Stimulated activated CD8-positive, alpha-beta memory T cell treated with anti-CD3 and anti-CD28 coated beads, Interleukin-7, amount 100 ng/mL, for 4 hours (primary cell): ENCODE measurements at places on chromosomes 3 and 15.

GRCh38 chr3:7190095-7190494, 329.2 kb downstream of the GRM7 start:
- DNase-seq = no peak

GRCh38 chr3:16060358-16060852, 114.1 kb upstream of the GALNT15 start:
- no peak for DNase-seq

GRCh38 chr3:141812084-141812483, 48.9 kb downstream of the GRK7 start:
- DNase-seq = no peak

GRCh38 chr15:71643918-71644317, 166.4 kb upstream of the NR2E3 start:
- no peak for DNase-seq

DNA sequence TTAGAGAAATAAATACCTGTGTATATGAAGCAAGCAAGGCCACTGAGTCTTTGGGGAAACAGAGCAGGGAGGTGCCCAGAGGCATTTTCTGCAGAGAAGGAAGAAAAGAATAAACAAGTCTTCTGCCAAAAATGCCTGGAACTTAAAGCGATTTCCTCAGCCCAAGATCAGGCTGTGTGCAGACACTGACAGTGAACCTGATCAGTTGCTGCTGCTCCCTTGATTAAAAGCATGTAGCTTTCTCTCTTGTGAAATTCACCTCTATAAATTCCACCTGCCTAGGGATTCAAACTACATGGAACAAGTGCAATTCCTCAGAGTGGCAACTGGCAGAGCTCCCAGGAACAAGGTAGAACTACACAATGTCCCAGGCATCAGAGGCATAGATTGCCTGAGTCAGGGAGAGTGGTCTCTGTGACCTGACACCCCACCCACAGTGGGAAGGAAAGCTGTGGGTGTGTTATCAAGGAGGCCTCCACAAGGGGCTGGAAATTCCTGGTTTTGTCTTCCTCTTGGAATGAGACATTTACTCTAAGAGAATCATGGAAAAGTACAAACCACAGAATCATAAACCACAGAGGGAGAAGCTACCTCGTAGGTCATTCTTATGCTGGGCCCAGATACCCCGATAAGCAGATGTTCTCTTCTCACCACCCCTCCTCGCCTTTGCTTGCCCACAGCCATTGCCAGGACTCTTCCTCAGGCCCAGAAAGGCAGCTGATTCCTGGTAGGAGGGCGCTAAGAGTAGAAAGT, 1.8 kb upstream of the ZBTB38 start:
- no peak for DNase-seq

- DNase-seq = no peak
These were observed 26.9 kb upstream of the LCTL start for GRCh38 chr15:66592505-66593218.

DNA sequence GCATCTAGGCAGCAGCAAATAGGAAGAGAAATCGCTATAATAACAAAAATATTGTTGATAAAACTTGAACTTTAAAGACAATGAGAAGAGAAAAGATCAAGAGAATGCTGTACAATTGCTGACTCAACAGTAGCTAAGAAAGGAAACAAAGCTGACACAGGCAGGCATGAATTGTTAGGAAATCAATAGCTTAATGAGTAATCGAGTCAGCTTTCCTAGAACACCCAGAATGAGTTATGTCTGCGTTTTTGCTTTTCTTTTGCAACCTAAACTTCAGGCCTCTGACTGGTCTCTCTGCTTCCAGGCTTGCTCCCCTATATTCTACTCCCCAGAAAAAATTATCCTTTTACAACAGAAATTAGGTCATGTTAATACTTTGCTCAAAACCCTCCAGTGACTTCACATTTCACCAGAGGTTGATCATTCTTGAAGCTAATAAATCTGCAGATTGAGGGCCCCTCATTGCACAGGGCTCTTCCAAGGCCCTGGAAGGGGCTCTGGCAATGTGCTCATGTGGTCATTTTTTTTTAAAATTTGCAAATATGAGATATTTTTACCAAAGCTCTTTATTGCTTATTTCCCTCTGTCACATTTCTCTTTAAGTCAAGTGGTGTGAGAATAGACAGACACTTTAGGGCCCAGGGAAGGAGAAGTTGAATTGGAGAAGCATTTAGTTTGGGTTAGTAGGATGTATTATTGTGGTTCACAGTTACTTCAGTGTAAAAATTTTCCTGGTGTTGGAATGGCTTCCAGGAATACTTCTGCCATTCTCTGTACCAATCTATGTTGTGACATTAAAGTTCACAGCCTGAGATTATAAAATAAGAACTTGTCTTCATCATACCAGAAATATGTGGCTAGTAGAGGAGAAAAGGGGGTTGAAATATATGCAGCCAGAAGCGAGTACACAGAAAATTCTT, 116.3 kb downstream of the TMCO5A start:
- DNase-seq = no peak

GRCh38 chr3:86257955-86258641, 732.9 kb downstream of the VGLL3 start:
- DNase-seq = no peak

GRCh38 chr15:52445553-52445952, 83.1 kb downstream of the MYO5A start:
- DNase-seq = no peak

DNA sequence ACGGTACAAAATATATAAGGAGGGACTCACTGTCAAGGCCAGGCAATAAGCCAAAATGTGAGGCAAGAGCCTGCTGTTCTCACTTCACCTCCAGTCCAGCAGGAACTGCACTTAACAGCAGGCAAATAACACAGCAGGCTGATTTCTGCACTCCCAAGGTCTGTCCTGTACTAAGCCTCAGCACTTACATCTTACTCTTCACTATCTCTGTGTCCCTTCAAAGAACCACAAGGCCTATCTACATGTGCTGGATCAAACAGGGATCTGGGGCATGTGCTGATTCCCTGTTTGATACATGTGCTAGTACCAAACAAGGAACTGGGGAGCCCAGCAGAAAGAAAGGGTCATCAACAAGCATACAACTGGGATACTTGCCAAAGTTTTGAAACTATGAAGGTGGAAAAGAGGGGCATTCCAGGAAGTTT, 22.2 kb downstream of the UACA start:
- DNase-seq = no peak

DNA sequence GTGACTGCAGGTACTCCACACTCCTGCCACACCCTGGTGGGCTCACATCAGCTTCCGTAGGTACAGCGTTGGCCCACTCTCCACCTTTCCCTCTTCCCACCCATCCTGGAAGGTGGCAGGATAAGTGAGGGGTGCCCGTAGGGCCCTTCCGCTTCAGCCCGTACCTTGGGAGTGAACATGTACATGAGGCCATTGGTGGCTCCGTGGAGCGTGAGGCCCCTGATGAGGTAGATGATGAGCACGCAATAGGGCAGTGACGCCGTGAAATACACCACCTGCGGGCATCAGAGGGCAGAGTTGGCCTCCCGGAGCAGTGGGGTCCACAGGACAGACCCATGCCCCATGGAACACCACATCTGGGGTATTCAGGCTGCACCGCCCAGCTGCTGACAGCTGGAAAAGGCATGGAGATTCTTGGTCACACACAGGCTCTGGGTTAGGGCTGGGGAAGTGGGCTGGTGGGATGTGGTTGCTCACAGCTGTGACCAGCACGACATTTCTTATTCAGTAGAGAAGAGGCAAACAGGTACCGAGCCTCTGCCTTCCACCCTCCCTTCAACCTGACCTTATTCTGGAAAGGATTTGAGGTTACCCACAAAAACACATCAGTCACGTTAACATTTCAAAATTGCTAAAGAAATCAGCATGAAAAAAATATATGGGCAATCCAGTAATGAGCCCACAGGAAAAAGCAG, 23.8 kb downstream of the SLC6A20 start:
- DNase-seq = no peak

- no peak for DNase-seq
These were observed 301.3 kb upstream of the NR2F2 start for GRCh38 chr15:96029172-96029571.

DNA sequence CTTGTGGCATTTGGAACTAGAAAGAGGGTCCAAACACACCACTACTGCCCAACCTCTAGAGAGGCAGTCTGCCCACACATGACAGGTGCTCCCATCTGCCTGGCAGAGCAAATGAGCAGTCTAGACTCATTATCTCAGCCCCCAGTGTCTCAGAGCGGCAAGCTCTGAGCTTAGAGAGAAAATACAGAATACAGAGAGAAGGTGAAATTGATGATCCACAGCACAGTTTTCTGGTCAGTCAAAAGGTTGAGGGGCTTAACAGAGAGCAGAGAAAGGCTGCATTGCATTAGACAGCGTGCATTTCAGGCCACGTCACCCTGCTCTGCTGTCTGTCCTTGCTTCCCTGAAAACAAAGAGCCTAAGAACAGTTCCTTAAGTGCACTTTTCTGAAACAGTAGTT, 135.1 kb downstream of the KCNMB2 start:
- DNase-seq = no peak

DNA sequence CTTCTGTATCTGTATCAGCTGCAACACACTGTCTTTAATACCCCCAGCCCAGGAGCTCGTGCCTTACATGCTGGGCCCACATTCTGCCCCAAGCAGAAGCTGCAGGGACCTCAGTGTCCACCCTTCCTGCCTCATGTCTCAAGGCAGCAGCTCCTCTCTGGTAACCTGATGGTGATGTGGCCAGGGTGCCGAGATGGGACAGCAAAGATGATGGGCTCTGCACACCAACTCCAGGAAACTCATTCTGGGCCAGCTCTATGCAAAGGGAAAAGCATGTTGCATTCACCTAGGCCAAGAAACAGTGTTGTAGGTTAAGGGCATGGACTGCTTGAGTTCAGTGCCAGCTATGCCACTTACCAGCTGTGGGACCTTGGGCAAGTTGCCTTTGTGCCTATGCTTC, 79.5 kb upstream of the PRR23C start:
- DNase-seq = no peak

DNA sequence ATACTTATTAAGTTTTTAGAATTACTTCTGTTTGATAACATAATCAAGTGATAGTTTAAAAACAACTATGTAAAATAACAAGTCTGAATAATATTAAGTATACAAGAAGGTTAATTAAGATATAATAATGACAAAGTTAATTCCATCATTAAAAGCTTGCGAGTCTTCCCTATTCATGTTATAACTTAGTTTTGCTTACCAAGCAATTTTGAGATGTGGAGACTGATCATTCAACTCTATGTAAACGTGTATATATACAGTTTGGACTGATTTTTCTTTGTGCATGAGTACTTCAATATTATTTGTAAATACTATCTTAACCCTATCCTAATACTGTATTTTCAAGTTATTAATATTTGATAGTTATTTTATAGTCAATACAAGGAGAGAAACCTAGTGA, 870.9 kb downstream of the GBE1 start:
- no peak for DNase-seq

DNA sequence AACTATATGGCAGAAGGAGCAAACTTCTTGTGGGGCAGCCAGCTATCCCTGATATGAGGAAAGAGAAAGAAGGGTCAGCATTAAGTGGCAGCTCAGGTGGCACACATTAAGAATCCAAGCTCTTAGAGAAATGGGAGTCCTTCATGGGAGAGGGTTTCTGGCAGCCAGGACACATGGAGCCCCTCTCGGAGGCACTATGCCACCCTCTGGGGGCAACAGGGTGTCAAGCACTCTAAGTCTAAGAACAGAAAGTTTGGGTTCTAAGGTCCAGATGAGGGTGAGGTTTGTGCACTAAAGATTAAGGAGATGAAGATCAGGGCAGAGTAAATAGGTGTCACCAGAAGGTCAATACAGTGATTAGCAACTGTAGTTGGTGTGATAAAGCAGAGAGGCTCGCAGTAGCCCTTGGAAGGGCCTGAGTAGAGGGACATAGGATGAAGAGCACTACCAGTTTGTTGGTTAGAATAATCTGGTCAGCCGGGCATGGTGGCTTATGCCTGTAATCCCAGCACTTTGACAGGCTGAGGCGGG, 89.3 kb downstream of the ST6GAL1 start:
- no peak for DNase-seq

- no peak for DNase-seq
These were observed 6.3 kb downstream of the PXYLP1 start for GRCh38 chr3:141237701-141238521.

GRCh38 chr15:31304751-31305365, 21.8 kb upstream of the KLF13 start:
- DNase-seq = no peak

DNA sequence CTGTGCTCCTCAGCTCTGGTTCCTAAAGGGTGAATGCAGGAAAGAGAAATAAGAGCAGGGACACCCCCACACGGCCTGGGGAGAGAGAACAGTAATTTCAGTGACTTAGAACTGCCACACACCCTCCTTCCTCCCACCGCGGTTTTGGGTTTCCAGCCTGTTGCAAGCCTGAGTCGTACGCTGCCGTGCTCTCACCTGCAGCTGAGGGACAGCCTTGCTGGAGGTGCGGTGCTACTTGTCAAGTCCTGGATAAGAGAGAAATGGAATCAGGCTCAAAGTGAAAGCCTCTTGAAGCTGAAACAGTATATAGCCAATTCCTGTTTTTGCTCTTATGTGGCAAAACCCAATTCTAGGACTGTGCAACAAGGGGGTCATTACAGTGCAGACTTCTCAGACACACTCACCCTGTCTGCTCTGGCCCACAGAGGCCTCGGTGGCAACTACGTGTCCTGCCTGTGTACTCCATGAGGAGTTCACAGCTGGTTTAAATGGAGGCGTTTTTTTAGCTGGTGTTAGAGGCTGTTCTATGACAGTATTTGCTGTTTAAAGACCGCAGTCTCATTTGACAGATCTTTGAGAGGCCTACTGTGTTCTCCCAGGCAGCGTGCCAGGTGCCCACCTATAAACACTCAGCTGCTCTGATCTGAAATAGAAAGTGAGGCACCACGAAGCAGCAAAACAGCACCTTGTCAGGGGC, 42.9 kb downstream of the TBC1D2B start:
- DNase-seq = peak; percentile 72

GRCh38 chr3:183044547-183045229, 54.6 kb downstream of the MCCC1 start:
- no peak for DNase-seq

- no peak for DNase-seq
These were observed 22.4 kb upstream of the THUMPD3 start for GRCh38 chr3:9340472-9340902.

DNA sequence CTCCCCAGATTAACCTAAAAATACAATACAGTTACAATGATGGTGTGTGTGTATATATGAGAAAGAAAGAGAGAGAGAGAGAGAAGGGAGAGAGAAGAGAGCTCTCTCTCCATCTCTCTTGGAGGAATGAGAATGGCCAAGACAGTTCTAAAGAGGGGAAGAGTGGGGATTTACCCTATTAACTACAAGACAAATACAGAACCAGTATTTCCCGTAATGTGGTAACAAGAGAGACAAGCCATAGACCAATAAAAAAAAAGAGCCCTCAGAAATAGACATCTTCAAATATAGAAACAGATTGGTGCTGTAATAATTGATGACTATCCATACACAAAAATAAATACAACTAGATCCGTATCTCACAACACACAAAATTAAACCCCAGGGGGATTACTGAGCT, 87.0 kb downstream of the NSMCE3 start:
- no peak for DNase-seq

- no peak for DNase-seq
These were observed 983.6 kb upstream of the NR2F2 start for GRCh38 chr15:95346721-95347475.
